ENCODE measurements at places on chromosomes 2 and 18.

DNA sequence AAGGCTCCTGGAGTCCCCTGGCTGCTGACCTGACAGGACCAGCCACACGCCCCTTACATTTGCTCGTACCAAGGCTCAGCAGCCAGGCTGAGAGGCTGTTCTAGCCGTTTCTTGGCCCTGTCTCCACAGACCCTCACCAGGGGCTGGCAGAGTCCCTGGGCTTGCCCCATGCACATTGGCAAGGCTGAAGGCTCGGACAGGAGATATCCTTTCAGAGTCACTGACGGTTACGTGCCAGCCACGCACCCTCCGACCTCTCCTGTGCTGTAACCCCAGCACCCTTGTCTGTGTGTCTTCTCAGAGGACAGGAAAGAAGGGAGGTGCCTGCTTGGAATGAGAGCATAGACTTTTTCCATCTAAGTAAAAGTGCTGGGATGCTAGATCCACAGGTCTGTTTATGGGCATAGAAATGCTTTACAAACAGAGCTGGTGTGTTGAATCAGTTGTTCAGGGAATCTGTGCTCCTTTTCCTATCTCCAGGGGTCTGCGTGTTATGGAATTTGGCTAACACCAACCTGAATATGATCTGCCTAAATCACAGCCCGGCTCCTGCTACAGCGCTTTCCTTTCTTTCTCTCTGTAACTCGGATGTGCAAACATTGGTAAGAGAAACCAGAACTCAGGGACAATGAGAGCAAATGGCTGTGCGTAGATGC lies 41.0 kb downstream of the COPS8 start:
- DNase-seq: no peak

GRCh38 chr18:66438711-66439536 lies 165.0 kb downstream of the CDH19 start:
- no peak for DNase-seq

DNA sequence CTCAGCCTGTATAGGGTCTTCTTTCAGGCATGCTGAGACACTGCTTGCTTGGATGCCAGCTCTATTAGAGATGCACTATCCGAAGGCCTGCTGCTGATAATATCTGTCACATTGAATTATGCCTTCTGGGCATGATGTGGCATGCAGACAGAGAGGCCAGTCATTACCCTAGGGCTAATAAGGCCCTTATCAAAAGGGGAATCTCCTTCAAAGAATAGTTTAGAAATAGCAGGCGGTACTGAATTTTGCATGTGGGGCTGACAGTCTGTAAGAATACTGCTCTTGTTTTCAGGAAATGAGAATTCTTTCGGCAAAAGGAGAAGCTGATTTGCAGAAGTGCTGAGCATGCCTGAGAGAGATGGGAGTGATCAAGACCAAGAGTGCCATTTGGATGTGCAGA lies 13.1 kb upstream of the LHCGR start:
- no peak for DNase-seq

DNA sequence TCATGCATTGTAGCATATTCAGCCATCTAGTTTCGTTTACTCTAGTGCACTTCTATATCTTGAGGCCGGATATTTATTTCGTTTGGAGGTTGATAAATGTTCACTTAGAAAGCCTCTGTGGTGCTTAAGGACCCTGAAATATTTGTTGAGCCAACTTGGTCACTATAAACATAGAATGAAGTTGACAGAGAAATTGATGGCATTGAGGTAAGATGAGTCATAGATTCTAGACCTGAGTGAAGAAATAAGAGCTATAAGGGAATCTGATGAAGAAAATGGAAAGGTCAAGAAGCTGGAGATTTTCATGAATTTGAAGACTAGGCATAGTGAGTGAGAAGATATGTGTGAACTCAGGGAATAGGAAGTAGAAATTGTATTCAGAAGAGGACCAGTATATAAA lies 35.9 kb downstream of the EPC2 start:
- DNase-seq: no peak

DNA sequence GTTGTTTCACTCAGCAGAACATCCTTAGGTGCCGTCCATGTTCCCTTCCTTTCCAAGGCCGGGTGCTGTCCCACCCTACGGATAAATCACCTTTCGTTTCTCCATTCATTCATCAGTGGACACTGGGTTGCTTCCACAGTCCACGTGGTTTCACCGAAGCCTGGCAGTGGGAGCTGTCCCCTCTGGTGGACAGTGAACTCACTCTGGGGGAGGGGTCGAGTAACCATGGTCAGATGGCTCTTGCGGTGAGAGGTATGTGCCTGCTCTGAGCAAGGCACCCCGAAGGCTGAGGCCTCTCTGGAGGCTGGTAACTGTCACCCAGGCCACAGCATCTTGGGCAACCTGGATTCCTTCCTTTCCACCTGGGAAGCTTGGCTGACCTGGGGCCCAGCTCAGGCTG lies 61.5 kb upstream of the TWIST2 start:
- DNase-seq: no peak

DNA sequence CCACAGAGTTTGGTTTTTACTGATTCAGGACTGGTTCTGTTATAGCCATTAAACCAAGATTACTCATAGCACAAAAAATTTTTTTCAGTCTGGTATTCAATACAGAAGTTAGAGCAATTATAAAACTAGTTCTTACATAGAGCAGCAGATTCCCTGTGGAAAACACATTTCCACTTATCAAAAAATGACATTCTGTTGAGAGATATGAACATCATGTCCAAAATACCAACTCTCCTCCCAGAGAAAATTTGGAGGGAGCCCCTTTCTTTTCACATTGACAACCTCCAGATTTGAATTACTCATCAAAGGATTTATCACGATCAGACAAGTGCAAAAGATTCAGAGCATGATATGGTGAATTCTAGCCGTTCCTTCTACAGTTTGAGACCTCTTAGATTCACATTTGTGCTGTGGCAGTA lies 126.8 kb upstream of the SERPINE2 start:
- DNase-seq: no peak

GRCh38 chr2:230908092-230908594 lies 16.9 kb downstream of the GPR55 start:
- no peak for DNase-seq

GRCh38 chr18:51196811-51197660 lies 445 bp downstream of the MEX3C start:
- peak; percentile 54 for DNase-seq

Data from stimulated activated CD8-positive, alpha-beta memory T cell treated with anti-CD3 and anti-CD28 coated beads, Interleukin-4, amount 100 ng/mL, for 48 hours (primary cell).